ENCODE measurements at places on chromosomes 11 and 22.

GRCh38 chr11:69002110-69002569 is 10.9 kb downstream of the MRGPRF start:
- DNase-seq: no peak

DNA sequence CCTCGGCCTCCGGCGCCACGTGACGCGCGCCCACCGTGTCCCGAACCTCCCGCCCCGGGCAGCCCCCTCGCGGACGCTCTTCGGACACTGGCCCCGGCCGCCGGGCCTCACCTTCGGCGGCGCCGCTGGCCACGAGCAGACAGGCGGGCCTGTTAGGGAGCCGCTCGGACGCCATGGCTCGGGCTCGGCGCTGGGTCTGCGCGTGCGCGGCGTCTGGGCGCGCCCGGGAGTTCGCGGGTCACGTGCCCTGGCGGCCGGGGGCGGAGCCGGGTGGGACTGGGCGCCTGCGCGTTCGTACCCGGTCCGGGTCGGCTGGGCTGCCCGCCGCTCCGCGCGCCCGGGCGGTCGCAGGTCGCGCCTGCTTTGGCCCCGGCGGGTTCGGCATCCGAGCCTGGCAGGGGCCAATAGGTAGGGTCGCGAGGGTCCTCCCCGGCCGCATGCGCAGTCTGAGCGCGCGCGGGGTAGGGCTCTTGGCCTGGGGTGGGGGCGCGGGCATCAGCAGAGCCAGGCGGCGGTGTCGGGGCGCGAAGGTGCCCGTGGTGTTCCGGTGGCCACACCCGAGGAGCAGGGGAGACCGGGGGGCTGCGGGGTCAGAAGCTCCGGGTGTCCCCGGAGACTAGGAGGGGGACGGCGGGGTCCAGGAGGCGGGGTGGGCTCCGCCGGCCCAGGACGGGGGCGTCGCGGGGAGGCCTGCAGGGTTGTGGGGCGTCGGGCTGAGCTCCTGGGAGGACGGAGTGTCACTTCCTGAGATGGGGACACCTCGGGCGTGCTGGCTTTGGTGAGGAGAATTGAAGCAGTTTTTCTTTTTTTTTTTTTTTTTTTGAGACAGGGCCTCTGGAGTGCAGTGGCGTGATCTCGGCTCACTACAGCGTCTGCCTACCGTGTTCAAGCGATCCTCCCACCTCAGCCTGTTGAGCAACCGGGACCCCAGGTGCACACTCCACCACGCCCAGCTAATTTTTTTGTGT is at the start of gene GATD1:
Gene GATD1, minus strand, starts transcription at position 200 of the 968 bp plus-strand sequence. Its CDS starts 25 bp downstream, at position 175.
- DNase-seq: peak; percentile 93

GRCh38 chr11:69963533-69964246 is 114.4 kb upstream of the ANO1 start:
- DNase-seq: no peak

GRCh38 chr11:33317662-33318061 is 60.5 kb downstream of the HIPK3 start:
- no peak for DNase-seq

DNA sequence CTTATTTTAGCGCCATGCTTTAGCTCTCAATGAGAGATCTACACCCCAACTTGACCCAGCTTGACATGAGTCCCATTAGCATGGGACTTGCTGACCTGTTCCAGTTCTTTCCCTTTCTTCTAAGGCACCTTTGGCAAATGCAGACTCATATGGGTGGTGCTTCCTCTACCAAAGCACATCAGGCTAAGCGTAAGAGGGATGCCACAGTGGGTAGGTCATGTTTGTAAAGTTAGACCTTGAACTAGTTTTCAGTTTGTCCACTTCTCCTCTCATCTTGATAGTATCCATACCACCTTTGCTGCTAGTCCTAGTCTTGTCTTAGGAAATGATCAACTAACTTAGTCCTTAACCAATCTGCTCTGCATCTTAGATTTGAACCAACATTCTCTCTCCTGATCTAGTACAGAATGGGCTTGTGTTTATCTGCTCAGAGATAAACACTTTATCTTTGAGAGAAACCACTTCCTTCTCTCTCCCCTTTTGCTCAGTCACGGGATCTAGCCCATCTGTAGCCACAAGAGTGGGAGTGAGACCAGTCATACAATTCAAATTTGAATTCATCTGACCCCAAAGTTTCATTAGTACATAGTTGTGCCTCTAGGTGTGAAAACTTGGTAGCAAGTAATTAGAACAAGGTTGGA is 72.1 kb upstream of the CD44 start:
- no peak for DNase-seq

DNA sequence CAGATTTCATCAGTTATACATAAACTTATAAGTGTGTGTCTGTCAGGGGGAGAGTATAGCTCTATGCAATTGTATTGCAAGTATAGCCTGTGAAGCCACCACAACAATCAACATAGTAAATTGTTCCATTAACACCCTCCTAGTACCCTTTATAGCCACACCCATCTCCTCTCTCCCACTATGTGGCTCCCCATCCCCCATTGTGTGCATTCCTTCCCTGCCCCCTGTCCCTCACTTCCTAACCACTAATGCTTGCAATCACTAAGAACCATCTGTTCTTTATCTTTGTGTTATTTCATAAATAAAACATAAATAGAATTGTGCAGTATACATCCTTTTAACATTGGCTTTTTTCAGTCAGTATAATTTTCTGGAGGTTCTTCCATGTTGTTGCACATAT is 83.1 kb upstream of the SLC5A12 start:
- no peak for DNase-seq

- DNase-seq: no peak
Observed at GRCh38 chr11:1288426-1289151, 20.8 kb downstream of the TOLLIP start.

DNA sequence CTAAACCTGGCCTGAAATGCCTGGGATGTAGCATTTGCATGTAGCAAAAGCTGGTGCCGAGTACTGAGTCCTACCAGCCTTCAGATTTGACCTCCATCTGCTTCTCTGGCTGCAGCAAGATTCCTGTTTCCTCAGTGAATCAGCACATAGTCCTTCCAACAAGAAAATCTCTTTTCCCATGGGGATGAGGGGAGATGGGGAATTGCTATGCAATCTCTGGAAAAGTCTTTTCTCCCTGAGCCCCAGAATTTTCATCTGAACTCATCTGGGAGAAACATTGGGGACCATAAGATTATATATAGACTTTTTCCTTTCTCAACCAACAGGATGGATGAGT is 32.0 kb upstream of the YWHAH start:
- no peak for DNase-seq

DNA sequence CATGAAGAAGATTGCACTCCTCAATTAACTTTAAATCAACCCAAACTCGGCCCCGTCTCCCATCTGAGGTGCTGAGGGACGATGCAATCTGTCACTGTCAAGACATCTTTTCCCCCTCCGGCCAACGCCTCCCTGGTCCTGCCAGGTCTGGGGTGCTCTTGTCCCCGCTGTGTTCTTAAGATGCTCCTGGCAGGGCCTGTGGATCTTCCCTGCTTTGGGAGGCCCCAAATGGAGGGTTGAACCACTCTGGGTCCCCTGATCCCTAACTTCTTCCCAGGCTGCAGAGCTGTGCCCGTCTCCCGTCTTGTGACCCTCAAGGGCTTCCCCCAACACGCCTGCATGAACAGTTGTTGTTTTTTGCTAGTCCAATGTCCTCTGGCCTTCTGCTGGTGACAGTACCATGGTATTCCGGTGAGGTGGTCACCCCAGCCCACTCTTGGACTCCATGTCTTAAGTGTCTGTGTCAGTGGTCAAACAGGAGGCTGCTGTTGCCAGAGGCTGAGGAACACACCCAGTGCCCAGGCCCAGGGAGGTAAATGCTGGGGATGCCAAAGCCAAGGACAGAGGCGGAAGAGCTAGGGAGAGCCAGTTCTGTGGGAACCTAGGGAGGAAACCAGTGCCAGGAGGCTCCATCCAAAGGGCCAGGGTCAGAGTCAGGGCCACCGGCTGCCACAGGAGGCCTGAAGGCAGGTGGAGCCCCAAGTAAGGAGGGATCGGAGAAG is 70.6 kb upstream of the SHANK2 start:
- DNase-seq: no peak

DNA sequence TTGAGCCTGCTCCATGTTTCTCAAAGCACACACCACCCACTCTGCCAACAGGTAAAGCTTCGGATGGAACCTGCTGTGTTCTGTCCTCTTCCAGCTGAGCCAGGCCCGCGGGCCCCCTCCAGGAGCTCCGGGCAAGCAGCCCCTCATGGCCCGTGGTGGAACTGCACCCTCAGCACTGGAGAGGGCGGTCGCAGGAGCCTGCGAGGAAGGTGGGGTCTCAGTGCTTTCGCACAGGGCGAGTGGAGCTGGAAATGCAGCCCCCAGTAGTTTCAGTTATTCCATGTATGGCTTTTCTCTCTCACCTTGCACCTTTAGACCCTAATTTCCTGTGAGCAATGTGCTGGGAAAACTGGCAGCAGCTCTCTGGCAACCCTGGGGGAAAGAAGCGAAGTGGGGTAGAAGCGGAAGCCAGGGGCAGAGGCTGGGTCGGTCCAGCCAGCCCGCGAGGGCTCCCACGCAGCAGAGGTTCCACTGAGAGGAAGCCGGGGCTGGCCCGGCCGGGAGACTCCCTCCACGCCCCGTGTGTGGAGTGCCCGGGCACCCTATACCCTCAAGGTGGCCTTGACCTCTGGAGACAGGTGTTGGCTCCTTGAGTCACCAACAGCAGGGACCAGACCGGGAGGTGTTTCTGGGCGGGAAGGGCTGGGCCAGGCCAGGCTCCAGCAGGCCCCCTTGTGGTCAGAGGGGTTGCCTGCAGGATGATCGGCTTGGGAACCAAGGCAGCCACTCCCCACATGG is 119.9 kb upstream of the TMEM45B start:
- peak; percentile 36 for DNase-seq

DNA sequence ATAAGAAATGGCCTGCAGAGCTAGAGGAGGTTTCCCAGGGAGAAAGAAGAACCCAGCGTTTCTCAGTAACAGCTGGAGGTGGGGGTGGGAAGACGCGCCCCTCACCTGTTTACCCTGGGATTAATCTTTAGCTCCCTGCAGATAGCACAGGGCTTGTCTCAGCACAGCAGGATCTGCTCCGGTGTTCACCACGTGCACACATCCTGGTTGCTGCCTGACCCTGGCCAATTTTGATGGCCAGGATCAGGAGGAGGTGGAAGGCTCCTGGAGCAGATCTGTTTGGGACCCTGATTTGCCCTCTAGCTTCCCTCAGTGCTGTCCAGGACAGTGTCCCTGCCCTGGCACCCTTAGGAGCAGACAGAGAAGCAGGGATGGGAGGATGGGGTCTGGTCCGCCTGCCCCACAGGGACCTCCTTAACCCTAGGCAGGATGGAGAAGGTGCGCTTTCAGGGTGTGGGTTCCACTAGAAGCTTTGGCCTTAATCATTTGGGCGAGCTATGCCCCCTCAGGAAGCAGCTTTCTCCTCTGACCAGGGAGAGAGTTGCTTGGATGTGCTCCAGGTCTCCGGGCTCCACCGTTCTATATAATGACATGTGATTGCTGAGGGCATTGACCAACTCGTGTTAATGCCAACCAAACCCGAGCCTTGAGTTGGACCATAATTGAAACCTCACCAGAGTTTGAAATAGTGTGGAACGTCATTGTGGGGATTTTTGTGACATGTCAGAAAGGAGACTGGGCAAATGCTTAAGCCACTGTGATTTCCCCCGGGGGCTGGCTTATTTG is 19.3 kb downstream of the UPB1 start:
- DNase-seq: no peak

- no peak for DNase-seq
Observed at GRCh38 chr11:123521930-123522329, 91.9 kb downstream of the GRAMD1B start.

DNA sequence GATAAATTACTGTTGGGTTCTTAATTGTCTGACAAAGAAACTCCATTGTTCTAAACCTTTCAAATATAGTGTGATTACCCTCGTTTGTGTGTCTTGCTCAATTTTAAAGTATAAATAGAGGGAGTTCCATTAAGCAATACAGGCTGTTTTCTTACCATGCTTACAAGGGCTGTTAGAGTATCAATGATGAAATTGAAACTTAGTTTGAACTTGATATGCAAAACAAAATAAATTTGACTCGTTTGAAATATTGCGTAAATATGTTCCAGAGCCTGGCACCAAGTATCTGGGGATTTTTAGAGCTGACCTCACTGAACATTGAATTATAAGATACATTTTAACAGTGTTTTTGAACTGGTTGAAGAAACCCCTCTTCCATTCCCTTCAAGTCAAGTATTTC is 31.7 kb downstream of the TEAD1 start:
- no peak for DNase-seq

- no peak for DNase-seq
Observed at GRCh38 chr11:82092904-82093303, 640.8 kb downstream of the FAM181B start.

GRCh38 chr22:23915290-23915689 is 21.1 kb downstream of the MIF start:
- DNase-seq: no peak

DNA sequence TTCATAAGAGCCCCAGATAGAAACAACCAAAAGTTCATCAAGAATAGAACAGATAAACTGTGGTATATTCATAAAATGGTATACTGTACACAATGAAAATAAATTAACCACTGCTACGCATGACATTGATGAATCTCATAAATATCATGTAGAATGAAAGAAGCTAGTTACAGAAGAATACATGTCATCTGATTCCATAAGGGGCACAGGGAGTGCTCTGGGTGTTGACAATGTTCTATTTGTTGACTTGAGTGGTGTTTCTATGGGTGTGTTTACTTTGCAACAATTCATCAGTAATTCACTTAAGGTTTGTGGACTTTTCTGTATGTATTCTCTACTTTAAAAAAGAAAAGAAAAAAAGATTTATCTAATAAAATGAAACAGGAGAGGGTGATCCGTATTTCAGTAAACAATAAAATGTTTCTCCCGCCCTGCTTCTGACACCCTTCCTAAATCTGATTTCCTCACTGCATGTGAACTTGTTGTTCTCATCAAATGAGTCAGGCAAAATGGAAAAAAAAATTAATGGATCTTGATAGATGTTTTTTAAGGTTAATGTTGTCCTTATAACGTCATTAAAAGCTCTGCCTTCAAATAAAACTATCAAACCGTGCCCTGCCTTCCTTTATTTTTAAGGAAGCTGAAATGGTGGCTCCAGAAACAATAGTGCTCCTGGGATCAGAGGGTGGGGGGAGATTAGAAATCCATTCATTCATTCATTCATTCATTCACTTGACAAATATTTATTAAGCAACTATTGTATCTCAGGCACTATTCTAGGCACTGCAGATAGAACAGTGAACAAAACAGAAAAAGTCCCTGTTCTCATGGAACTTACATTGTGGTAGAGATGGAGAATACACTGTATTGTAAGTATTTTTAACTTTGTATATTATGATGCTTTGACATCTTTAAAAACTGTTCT is 77.2 kb upstream of the CD44 start:
- no peak for DNase-seq

GRCh38 chr11:66725647-66726046 is 3.4 kb downstream of the SPTBN2 start:
- DNase-seq: no peak
